Iris pigment epithelial cell (primary cell): ENCODE measurements at places on chromosomes 13 and 19.

- no peak for DNase-seq
Observed at GRCh38 chr19:10332158-10332964, 968 bp downstream of the RAVER1 start.

GRCh38 chr13:108669381-108669780 is 40.0 kb downstream of the MYO16 start:
- DNase-seq, result peak; percentile 28

DNA sequence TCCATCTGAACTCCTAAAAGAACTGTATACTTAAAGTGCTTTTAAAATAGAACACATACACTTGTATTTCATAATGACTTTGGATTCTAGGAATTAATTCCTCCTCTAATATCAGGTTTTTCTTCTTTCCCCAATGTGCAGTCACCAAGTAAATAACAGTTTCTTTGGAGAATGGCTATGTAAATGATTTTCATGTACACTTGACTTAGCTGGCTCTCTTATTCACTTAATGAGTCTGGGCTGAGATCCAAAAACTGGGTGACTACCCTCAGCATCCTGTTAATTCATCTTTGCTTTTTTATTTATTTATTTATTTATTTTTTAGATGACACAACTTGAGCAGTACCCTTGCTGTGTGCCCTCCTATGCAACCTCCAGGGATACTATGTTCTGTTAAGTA is 1003.7 kb downstream of the SLITRK1 start:
- peak; percentile 1 for DNase-seq

- no peak for DNase-seq
Observed at GRCh38 chr13:79861731-79862130, 380.8 kb downstream of the NDFIP2 start.

DNA sequence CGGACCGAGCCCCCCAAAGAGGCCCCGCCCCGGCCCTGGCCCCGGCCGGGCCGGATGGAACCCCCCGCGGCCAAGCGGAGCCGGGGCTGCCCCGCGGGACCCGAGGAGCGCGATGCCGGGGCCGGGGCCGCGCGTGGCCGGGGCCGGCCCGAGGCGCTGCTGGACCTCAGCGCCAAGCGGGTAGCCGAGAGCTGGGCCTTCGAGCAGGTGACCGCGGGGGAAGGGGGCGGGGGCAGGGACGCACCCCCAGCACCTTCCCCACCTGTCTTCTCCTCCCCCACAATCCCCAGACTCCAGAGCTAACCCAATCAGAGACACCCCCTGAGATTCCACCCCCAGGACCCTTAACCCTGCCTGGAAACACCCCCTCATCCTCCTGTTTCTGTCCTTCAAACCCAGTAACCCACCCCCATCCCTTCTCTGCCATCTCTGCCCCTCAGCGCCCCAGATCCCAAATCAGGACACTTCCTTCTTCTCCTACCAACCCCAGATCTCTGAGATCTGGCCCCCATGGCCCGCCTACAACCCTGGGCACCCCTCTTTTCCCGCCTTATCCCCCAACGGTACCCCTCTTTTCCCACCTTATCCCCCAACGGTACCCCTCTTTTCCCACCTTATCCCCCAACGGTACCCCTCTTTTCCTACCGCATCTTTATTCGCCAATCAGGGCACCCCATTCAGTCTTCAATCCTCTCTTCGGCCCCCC is 505 bp downstream of the ZSWIM4 start:
- peak; percentile 60 for DNase-seq

- DNase-seq, result no peak
Observed at GRCh38 chr13:110168999-110169933, 137.7 kb downstream of the COL4A1 start.

GRCh38 chr19:41784312-41784711 is 12.1 kb upstream of the CEACAM3 start:
- DNase-seq, result no peak

GRCh38 chr19:16034958-16035560 is 41.2 kb upstream of the TPM4 start:
- no peak for DNase-seq

DNA sequence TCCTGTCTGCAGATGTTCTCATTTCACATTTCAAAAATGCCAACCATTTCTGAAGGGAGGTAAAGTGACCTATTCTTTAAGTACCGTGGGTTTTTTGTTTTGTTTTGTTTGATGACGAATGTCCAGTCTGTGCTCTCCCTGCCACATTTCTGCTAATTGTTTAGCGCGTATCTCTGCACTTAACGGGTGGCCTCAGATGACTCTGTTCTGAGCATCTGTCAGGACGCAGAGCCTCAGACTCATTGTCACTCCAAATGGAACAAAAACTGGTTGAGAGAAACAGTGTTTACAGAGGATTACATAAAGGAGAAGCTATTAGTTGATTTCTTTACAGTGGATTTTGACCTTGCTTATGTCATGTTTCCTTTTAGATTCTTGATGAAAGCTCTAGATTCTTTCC is 23.7 kb downstream of the TPP2 start:
- DNase-seq, result no peak
